ENCODE measurements at places on chromosomes 6 and 20.

- no peak for DNase-seq
Observed at GRCh38 chr20:45246109-45246508, 8.3 kb downstream of the SLPI start.

DNA sequence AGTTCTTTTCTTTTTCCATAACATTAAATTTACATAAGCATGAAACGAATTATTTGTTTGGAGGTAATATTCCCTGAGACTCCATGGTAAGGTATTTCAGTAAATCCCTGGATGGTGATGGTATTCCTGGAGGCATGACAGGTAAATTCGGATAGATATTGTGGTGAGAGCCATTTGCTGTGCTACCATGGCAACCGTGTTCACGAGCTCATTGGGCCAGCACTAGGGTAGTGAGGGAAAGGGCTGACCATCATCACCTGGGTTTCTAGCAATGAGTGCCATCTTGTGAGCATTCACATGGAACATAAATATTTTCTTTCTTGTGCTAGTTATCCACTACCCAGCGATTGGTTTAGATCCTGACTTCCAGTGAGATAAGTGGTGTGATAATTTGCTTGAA is 51.9 kb upstream of the GNRH2 start:
- DNase-seq: no peak

DNA sequence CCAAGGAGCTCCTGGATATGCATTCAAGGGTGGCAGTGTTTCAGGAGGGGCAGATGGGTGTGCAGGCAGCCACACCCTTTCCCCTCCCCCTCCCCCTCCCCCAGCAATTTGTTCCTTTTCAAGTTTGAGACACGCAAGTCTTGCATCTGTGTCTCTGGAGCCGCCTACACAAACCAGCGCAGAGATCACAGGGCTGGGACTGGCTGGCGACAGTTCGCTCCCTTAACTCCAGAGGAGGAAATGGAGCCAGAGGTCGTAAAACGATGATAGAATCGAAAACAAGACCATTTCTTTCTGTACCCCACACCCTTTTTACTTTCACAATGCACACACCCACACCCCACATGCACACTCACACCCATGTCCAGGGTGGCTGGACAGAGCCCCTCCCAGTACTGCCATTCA is 163.1 kb downstream of the LY86 start:
- DNase-seq: no peak

DNA sequence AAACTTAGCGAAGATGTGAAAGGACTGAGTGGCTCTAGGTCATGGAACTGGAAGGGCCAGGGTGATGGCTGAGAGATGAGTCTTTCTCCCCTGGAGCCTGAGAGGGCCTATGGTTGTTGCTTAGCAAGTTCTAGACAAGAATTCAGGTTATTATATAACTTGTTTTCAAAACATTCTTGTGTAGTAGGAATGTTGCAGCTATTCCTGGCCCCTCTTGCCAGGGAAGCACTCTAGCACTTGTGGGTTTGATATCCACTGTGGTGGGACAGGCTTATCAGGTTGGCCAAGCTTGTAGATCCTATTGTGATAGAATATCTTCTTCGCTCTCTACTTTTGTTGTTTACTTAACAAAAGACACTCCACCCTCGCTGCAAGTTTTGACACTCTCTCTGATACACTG is 211.8 kb upstream of the CITED2 start:
- no peak for DNase-seq

GRCh38 chr20:52529826-52530225 is 338.2 kb upstream of the ZFP64 start:
- no peak for DNase-seq

DNA sequence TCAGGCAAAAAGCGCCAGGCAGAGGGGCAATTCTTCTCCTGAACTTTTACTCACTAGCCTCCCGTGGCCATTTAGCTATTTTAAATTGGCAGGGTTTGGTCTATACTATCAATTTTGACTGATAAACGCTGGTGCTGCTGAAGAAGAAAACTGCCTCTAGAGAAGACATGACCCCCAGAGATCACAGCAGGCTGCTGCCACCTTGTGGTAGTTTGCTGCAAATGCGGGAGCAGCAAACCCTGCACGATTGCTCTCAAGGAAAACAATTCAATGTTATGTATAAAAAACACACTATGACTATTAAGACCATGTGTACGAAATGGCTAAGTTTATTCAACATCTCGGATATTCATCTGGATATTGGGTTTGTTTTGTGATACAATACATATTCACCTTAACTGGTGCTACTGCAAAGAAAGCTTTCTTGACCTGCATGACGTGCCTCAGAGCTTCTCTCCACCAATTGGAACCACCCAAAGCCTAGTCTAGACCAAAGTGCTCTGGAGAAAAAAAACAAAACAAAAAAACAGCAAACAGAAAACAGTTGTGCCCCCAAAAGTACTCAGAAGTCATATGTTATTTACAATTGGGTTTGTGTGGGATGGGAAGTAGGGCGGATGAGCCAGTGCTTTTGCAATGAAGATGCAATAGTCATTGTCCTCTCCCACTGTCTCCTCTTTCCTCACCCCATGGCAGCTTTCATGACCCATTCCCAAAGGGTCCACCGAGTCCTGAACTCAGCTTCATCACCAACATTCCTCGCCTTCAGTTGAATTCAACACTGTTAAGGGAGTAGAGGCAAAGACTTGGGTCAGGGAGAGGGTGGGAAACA is 19.6 kb upstream of the IL17F start:
- DNase-seq: no peak

DNA sequence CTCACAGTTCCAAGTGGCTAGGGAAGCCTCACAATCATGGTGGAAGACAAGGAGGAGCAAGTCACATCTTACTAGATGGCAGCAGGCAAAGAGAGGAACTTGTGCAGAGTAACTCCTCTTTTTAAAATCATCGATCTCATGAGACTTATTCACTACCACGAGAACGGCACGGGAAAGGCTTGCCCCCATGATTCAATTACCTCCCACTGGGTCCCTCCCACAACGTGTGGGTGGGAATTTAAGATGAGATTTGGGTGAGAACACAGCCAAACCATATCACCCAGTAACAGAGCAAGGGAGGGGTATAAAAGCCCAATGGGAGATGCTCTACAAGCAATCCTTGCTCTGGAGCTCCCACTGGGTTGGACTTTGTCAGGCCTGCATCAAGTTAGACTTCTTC is 80.4 kb downstream of the JPH2 start:
- no peak for DNase-seq
